ENCODE measurements at places on chromosomes 3 and 15.

- no peak for DNase-seq
Observed at GRCh38 chr3:122098611-122099010, 43.4 kb downstream of the CD86 start.

GRCh38 chr3:38171622-38172021 lies 6.3 kb downstream of the OXSR1 start:
- no peak for DNase-seq

DNA sequence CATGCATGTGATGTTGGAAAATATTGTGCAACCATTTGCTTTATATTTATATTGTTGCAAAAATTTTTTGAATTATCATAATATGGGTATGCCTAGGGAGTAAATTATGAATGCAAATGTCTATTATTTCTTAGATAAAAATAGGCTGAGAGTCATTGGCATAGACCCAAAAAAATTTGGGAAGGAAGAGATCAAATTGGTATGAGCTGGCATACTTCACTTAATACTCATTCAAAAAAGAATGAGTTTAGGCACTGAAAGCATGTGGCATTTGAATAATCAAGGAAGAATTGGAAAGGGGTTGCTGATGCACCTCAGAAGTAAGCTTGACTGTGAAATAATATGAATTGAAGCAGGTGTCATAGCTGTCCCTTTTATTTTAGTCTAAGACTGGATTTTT lies 764.0 kb upstream of the DPPA4 start:
- DNase-seq = no peak

GRCh38 chr15:66786222-66786621 lies 84.2 kb downstream of the SMAD6 start:
- DNase-seq = no peak

- no peak for DNase-seq
Observed at GRCh38 chr3:73364517-73364916, 260.2 kb downstream of the PDZRN3 start.

DNA sequence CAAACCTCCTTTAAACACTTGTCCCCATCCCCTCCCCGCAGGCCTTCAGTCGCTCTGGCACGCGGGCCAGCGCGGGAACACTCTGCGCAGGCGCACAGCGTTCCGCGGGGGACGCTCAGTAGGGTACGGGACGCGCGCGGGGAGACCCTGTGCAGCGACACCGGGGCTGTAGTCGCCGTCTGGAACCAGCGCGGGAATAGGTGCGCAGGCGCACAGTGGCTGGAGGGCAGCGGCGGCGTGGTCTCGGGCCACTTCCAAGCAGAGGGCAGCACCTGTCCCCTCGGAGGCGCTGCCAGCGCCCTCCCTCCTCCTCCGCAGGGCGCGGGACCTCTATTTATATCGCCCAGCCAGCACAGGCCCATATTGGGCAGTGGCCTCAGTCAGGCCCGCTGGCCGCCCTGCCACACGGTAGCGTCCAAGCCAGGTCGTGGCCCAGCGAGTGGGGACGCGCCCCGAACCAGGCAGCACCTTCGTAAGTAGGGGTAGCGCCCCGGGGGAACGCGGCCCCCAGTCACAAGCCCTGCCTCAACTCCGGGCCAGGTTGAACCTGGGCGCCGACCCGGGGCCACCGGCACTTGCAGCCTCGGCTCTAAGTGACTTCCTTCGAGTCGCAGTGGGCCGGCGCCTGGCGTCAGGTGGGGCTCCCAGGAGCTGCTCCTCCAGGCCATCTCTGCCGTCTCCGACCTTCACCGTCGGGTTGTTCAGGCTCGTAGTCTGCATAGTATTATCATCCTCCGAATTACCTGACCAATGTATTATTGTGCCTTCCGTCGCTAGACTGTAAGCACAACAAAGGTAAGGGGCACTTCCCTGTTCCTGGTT lies at the start of gene KBTBD12:
KBTBD12 (plus strand) TSS at position 118 of the 822 bp plus-strand sequence. CDS start 7,830 bp downstream, outside the sequence.
- no peak for DNase-seq

GRCh38 chr3:77160931-77161497 lies 121.1 kb downstream of the ROBO2 start:
- no peak for DNase-seq

DNA sequence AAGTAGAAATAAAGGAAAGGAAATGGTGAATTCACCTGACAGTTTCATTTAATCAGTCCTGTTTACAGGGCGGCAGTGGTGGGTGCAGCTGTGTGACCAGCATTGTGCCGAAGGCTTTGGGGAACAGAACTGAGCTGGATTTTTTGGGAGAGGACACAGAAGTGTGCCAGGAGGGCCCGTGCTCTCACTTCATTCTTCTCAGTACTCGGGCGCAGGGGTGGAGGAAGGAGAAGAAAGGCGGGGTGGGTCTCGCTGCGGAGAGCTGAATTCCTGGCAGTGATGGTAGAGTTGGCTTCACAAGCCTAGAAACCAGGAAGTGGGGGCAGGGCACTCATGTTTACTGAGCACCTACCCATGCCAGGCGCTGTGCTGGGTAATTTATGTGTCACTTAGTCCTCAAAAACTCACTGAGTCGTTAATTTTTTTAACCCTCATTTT lies 64.6 kb downstream of the CRTC3 start:
- DNase-seq = peak; percentile 39

DNA sequence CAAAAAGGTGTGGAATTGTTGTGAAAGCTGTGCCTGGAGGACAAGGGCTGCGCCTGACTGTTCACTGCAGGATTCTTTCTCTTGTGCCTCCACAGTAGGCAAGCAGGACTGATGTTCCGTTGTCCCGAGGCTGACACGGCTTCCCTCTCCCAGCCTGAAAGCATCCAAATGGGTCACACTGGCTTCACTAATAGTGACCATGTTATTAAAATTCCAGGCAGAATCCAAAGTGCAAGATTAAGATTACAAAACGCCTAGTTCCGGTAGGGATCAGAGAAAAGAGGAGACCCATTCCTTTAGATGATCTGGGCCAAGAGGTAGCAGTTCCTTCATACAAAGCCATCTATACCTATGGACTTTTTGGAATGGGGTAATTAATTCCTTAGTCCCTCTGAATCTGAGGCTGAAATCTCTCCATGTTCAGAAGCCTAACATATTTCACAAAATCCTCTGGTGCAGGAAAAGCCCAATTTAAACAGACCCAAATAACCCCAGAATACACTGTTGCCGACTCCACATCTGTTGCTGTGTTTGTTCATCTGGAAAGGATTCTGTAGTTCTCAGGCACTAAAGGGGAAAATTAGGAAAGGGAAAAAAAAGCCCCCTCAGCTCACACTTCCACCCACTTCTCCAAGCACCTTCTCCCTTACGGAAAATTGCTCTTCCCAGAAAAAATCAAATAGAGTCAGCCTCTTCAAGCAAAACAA lies 145.9 kb downstream of the RORA start:
- no peak for DNase-seq

GRCh38 chr15:25655207-25655948 lies 207.7 kb downstream of the ATP10A start:
- no peak for DNase-seq

- DNase-seq = no peak
Observed at GRCh38 chr3:133914839-133915600, 19.3 kb upstream of the RAB6B start.
